ENCODE measurements at places on chromosomes 1 and 21.

DNA sequence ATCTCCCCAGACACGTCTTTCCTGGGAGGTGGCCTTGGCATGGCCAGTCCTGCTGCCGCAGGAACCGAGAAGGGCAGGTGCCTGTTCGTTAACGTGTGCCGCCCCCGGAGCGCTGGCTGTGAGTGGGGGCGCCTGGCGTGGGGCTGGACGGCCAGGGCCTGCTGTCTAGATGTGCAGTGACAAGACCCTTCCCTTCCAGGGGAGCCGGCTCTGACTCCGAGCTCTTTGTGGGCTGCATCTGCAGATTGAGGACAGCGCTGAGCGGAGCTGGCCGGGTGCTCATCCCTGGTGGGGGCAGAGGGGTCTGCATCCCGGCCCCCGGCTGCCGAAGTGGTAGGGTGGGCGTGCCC is 13.0 kb downstream of the COL18A1 start:
- DNase-seq: no peak

- DNase-seq: no peak
Measured at GRCh38 chr21:26539566-26539965, 33.5 kb downstream of the CYYR1 start.

GRCh38 chr1:156160743-156161171 is 7.4 kb downstream of the SEMA4A start:
- peak; percentile 42 for DNase-seq

- no peak for DNase-seq
Measured at GRCh38 chr1:1942753-1943656, 23.9 kb upstream of the TMEM52 start.

- DNase-seq: no peak
Measured at GRCh38 chr1:166950156-166950555, 25.2 kb downstream of the ILDR2 start.

GRCh38 chr1:59071289-59071688 is 225.6 kb upstream of the FGGY start:
- no peak for DNase-seq

GRCh38 chr1:152699746-152700145 is 1.6 kb downstream of the LCE2A start:
- DNase-seq: no peak

GRCh38 chr1:181087400-181087901 is 1.0 kb upstream of the IER5 start:
- DNase-seq: no peak

- DNase-seq: no peak
Measured at GRCh38 chr1:66395202-66396061, 138.5 kb upstream of the SGIP1 start.

- no peak for DNase-seq
Measured at GRCh38 chr1:92957030-92957734, 4.1 kb downstream of the DIPK1A start.

DNA sequence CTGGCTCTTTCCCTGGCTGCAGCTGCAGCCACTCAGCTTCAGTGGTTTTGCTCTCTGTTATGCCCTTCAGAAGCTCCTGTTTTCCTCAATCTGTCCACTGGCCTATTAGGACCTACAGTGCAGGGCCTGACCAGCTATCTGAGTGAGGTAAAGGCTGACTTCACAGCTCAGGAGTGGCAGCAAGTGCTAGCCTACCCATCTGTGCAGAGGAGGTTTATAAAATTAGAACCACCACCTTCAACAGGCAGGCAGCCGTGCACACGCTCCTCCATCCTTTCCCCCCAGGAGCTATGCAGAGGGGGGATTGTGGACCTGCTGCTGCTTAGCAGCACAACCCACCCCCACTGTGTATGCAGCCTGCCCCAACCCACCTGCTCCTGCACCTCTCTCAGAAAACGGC is 8.3 kb downstream of the ADAR start:
- DNase-seq: no peak

DNA sequence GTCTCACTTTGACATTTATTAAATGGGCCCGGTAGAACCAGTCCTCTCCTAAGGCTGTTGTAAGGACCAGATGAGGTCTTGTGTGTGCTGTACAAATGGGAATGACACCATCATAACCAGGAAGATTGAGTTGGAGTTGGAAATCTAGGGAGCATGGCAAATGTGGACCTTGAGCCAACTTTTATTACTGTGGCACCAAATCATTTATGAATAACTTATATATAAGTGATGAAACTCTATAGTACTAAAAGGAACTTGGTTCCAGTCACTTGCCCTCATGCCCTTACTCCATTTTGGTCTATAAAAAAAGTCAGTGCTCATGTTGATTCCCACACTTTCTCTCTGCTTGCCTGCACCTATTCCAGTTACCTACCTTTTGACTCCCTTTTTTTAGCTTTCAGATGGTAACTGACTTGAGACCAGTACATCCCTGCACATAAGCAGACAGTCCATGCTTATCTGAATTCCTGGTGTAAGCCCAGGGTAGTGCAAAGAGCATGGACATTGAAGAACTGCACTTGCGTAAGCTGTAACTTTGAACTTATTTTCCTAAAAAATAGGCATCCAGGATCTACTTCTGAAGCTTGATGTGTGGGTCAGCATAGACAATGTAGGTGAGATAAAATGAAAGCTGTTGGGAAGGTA is 210.6 kb downstream of the PBX1 start:
- DNase-seq: no peak

Measured in T1000 (cell line).